ENCODE measurements at places on chromosomes 12 and 14. TPM values are rescaled to one million over a fixed set of nuclear protein-coding genes. Genes with fewer than 3 reads are reported as not detected.

TSPAN9 gene
- 0.42 TPM for total RNA-seq

NELL2 gene
- 147 TPM for total RNA-seq

EIF2B2 gene
- total RNA-seq = 35.4 TPM

TTC5 gene
- 22.2 TPM for total RNA-seq

DNA sequence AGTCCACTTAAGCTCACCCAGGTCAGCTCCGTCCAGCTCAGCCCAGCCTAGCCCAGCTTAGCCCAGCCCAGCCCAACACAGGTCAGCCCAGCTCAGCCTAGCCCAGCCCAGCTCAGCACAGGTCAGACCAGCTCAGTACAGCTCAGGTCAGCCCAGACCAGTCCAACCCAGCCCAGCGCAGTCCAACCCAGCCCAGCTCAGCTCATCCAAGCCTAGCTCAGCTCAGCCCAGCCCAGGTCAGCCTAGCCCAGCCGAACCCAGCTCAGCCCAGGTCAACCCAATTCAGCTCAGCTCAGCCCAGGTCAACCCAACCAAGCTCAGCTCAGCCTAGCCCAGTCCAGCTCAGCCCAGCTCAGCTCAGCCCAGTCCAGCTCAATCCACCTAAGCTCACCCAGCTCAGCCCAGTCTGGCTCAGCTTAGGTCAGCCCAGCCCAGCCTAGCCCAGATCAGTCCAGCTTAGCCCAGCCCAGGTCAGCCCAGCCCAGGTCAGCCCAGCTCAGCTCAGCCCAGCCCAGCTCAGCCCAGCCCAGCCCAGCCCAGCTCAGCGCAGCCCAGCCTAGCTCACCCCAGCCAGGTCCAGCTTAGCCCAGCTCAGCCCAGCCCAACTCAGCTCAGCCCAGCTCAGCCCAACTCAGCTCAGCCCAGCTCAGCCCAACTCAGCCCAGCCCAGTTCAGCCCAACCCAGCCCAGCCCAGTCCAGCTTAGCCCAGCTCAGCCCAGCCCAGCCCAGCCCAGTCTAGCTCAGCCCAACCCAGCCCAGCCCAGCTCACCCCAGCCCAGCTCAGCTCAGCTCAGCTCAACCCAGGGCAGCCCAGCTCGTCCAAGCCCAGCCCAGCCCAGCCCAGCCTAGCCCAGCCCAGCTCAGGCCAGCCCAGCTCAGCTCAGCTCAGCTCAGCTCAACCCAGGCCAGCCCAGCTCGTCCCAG is 184.0 kb downstream of the TMEM121 start:
- no peaks in the 10 kb centered on the region for H3K27me3 ChIP-seq
- no peak overlapping the region for H3K4me3 ChIP-seq
- no peak overlapping the region for H3K27ac ChIP-seq
- H3K36me3 ChIP-seq = no peaks in the 10 kb centered on the region
- no peaks in the 10 kb centered on the region for H3K4me1 ChIP-seq
- peak; percentile 37 for DNase-seq

- DNase-seq = no peak
- no peaks in the 10 kb centered on the region for H3K36me3 ChIP-seq
- H3K4me3 ChIP-seq = no peak overlapping the region
- H3K27ac ChIP-seq = no peak overlapping the region
- H3K27me3 ChIP-seq = peaks cover 17% of the 10 kb centered on the region
These were observed 94.0 kb downstream of the NTF3 start for GRCh38 chr12:5525783-5526367.

- no peaks in the 10 kb centered on the region for H3K4me1 ChIP-seq
- H3K27me3 ChIP-seq = no peaks in the 10 kb centered on the region
- no peaks in the 10 kb centered on the region for H3K36me3 ChIP-seq
- DNase-seq = no peak
- H3K27ac ChIP-seq = no peak overlapping the region
- H3K4me3 ChIP-seq = no peak overlapping the region
These were observed 398.0 kb downstream of the FSCB start for GRCh38 chr14:44109036-44109435.

DNA sequence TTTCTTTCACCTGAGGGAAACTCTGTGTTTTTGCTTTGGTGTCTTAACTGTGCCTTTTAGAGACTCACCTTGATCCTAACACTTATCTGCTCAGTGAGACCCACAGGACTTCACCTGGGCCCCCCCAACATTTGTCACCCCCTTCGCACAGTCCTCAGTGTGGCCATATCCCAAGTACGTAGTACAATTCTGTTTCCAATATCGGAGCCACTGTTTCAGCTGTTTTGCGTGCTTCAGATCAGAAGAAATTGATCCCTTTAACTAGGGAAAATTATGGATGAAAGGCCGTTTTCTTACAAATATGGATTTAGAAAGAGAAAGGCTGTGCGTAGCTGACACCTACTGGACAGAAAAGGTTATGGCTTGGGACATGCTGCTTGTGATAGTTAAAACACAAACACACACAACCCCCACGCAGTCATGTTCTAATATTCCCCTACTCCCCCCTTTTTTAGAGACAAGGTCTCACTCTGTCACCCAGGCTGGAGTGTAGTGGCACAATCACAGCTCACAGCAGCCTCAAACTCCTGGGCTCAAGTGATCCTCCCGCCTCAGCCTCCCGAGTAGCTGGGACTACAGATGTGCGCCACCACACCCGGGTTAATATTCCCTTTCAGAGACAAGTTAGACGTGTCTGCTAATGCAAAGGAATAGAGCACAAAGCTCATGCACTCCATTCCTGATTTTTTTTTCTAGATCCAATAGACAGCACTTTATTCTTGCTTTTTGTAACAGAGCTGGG is 3.6 kb upstream of the SLC7A8 start:
- H3K4me3 ChIP-seq = no peak overlapping the region
- H3K4me1 ChIP-seq = peaks cover 1% of the 10 kb centered on the region

DNA sequence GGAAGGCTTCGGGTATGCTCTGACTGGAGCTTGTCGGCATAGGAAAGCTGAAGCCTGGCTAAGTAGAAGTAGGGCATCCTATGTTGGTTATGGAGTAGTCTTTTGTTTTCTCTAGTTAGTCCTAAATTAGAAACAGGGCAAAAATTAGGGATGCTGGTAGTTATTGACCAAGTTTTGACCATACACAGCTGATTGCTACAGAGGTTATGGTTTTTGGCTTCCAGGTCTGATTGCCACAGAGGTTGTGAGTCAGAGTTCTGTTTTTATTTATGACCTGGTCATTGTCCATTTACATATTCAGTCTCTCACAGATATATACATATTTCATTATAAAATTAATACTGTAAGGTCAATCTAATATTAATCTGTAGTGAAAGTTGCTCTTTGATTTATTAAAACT is 219.2 kb downstream of the FSCB start:
- H3K27ac ChIP-seq = no peak overlapping the region
- no peaks in the 10 kb centered on the region for H3K36me3 ChIP-seq
- H3K4me1 ChIP-seq = no peaks in the 10 kb centered on the region
- no peak overlapping the region for H3K4me3 ChIP-seq
- no peak for DNase-seq

DNA sequence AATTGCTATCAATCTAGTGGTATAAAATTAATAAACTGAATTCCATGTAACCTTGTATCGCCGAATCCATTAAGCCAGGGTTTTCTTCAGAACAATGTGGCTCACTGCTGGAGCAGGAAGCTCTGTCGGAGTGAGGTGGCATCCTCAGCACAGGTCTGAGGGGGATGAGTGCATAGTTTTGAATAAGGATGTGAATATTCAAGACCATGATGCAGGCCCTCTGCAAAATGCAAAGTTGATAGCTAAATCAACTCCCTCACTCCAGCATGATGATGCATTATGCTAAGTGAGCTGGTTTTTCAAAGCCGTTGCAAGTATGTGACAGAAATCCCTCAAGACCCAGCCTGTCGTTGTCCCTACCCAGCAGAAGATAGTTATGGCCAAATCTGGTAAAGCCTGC is 53.0 kb downstream of the TRIM9 start:
- no peaks in the 10 kb centered on the region for H3K27me3 ChIP-seq
- no peaks in the 10 kb centered on the region for H3K4me1 ChIP-seq
- H3K36me3 ChIP-seq = no peaks in the 10 kb centered on the region
- DNase-seq = no peak

GRCh38 chr12:106901276-106901675 is 54.4 kb upstream of the TMEM263 start:
- peaks cover 61% of the 10 kb centered on the region for H3K27me3 ChIP-seq
- no peak overlapping the region for H3K27ac ChIP-seq
- peaks cover 6% of the 10 kb centered on the region for H3K4me1 ChIP-seq
- H3K4me3 ChIP-seq = no peak overlapping the region

DNA sequence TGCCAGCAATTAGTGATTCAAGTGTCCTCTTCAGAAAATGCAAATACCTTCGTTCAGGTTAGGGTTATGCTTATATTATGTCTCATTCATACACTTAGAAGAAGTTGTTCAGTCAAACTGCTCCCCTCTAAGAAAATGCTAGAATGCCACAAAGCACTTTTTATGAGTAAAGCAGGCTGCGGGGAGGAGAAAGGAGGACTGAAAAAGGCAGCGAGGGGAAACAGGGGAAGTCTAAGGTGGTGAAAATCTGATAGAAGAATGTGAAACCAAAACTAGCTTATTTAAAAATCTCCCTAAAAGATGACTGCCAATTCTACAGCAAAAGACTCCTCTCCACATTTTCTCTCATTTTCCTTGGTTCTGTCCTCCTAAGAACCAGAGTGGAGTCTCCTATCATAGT is 70.1 kb downstream of the PRKD1 start:
- H3K27ac ChIP-seq = no peak overlapping the region
- no peaks in the 10 kb centered on the region for H3K4me1 ChIP-seq
- no peaks in the 10 kb centered on the region for H3K27me3 ChIP-seq
- DNase-seq = no peak
- H3K36me3 ChIP-seq = no peaks in the 10 kb centered on the region
- H3K4me3 ChIP-seq = no peak overlapping the region

- H3K27me3 ChIP-seq = no peaks in the 10 kb centered on the region
- H3K36me3 ChIP-seq = no peaks in the 10 kb centered on the region
- no peaks in the 10 kb centered on the region for H3K4me1 ChIP-seq
- no peak overlapping the region for H3K4me3 ChIP-seq
- DNase-seq = no peak
These were observed 137.8 kb downstream of the SLC25A21 start for GRCh38 chr14:37034410-37035285.
